T-helper 9 cell (primary cell): ENCODE measurements at places on chromosomes 1 and 21.

- no peak for DNase-seq
Observed at GRCh38 chr1:26531651-26532131, 2.1 kb downstream of the RPS6KA1 start.

DNA sequence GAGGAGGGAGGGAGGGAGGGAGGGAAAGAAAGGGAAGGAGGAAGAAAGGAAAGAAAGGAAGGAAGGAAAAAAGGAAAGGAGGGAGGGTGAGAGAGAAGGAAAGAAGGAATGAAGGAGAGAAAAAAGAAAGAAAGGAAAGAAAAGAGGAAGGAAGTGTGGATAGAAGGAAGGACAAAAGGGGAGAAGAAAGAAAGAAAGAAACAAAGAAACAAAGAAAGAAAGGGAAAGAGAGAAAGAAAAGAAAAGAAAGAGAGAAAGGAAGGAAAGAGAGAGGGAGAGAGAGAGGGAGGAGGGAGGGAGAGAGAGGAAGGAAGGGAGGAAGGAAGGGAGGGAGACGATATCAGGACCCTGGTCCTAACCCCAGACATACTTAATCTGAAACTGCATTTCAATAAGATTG lies 146.2 kb upstream of the ZC3H11B start:
- no peak for DNase-seq

- DNase-seq = no peak
Observed at GRCh38 chr1:18922319-18922726, 20.0 kb upstream of the ALDH4A1 start.

DNA sequence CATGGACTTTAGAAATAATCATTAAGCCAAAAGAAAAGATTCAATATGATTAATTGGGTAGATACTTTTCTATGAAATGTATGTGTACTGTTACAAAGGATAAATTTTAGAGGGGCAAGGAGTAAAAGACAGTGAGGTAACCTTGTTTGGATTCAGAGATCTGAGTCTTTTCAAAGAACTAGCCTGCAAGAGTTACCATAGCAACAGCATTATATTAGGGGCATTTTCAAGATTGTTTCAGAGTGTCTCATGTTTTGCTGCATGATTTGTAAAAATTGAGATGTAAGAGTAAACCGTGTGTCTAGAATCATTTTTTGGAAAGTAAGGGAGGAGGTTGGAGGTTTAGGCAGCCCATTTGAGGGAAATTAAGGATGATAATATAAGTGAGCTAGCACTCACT lies 70.6 kb upstream of the KIAA1614 start:
- DNase-seq = no peak

GRCh38 chr1:164704954-164705353 lies 146.0 kb downstream of the PBX1 start:
- DNase-seq = no peak

DNA sequence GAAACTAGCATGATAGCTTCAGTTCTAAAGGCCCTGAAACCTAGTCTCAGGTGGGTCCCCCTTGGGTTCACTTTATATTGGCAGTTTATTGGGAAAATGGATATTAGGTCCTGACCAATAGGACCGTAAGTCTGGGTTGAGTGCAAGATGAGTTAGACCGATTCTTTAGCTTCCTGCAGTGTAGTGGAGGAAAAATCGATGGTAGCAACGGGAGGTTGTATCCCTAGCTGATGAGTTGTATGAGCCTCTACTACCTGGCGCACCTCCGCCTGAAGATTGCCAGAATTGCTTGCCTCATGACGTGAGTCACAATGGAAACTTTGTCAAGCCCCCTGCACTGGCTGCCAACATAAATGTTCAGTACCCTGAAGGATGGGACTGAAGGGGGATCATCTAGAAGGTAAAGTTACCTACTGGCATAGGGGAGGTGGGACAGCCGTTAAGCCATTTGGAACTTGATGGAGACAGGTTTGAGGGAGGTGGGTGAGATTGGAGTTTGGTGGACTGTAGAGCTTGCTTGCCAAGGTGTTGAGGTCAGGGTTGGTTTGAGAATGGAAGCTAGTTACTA lies 3.9 kb downstream of the RCC1 start:
- DNase-seq = no peak

- DNase-seq = no peak
Observed at GRCh38 chr1:230487773-230488428, 61.8 kb upstream of the PGBD5 start.

- DNase-seq = no peak
Observed at GRCh38 chr1:241560849-241561187, 28.6 kb downstream of the KMO start.

- no peak for DNase-seq
Observed at GRCh38 chr1:155892796-155893195, 18.4 kb downstream of the RIT1 start.

- DNase-seq = peak; percentile 52
Observed at GRCh38 chr1:110746644-110747259, 72.0 kb upstream of the KCNA3 start.

DNA sequence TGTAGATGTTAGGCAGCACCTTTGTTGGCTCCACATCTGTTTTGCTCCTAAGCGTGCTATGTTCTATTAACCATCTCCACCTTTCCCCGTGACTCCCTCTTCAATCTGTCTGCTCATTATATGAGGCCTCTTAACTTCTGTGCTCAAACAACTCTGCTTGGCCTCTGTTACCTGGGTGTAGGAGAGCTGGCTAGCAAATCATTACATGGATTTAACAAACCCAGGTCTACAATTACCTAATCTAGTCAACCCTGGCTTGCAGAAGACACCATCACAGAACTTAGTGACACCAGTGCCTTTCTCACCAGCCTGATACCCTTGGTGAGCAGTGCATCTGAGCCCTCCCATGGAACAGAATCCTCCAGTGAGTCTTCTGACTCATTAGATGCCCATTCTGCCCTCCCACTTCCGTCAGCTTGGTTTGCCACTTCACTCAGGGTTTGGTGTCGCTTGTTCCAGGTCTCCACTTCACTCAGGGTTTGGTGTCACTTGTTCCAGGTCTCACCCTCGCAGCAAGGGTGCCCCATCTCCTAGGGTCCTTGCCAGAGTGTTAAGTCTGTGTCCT lies 92.0 kb upstream of the KIF26B start:
- DNase-seq = no peak

- DNase-seq = no peak
Observed at GRCh38 chr1:204188959-204189639, 7.2 kb downstream of the KISS1 start.

GRCh38 chr1:17890056-17890814 lies 135.1 kb downstream of the ACTL8 start:
- no peak for DNase-seq

- DNase-seq = no peak
Observed at GRCh38 chr1:233750139-233750538, 136.2 kb downstream of the KCNK1 start.

- no peak for DNase-seq
Observed at GRCh38 chr1:67368046-67368514, 60.4 kb downstream of the IL12RB2 start.

DNA sequence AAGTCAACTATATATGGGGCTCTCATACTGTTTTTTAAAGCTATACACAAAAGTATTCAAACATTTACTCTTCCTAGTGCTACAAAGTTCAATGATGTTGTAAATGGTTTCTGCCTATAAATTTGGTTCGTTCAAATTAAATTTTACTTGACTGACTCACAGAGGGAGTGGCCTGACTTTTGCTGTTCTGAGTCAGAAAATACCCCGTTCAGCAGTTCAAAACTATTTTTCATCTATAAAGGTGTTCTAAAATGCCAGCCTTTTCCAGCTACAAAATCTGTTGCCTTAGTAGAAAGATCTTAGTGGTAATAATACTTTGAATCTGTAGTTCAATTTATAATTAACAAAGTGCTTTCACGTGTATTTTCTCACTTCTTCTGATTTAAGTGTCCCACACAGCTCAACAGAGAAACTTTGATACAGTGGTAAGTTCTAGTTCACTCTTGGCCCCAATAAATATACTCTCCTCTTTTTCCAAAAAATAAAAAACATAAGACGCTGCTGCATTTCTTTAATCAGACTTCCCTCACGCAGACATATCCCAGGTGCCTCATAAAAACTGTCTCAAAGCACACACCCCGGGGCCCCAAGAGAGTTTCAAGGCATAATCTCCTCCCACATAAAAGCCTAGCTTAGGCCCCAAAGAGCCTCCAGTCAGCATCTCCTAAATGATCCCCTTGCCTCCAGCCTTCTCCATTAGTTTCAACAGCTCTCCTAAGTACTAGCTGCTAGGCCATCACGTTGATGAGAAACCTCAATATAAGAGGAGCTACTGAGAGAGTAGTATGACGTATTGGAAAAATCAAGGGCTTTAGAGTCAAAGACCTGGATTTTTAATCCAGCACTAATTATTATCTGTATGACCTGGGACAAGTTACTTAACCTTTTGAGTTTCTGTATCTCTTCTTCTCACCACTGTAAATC lies 3.2 kb downstream of the PTP4A2 start:
- DNase-seq = no peak

DNA sequence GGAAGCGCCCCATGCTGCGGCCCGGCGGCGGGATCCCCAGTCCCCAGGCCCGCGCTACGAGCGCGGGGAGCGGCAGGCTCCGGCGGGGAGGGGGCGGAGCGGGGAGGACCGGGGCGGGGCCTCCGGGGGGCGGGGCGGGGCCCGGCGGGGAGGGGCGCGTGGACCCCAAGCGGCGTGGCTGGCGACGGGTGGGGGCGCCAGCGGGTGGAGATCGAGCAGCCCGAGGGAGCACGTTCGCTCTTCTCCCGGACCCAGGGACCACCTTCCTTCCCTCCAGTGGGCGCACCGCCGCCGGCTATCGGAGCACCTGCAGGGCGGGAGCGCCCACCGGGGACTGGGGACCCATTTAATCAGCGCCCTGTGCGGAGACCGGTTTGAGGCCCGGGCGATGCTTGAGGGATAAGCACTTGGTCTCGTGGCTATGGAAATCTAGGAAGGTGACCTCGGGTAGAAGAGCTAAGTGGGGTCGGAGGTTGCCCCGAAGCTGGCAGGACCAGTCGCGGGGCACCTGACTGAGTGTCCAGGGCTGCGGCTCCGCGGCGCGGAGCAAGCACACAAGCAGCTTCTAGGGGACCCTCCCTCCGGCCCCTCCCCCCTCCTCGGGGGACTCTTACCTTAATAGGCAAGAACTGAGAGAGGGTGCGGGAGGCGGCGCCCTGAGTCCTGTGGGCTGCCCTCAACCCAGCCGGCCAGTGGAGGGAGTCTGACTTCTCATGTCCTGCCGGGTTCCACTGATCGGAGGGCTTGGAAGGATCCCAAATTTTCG lies at the start of gene TSPAN2:
TSS of gene TSPAN2 (minus strand) at position 84 of the 766 bp plus-strand sequence. CDS start at position 13, 71 bp downstream.
- DNase-seq = peak; percentile 65

GRCh38 chr1:35810096-35810881 lies 2.5 kb downstream of the AGO4 start:
- no peak for DNase-seq

DNA sequence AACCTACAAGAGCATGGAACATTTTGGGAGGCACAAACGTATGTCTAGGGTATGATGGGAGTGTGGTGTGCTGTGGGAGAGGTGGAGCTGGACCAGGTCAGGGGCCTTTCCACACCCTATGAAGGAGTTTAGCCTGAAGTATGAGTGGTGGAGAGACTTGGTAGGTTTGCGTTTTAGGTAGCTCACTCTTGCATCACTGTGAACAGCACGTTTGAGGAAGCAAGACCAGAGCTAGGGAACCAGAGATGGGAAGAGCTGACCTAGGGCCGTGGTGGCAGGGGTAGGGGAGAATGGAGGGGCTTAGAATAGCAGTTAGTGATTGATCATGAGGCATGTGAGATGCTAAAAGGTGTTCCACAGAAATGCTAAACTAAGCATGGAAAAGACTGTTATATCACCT lies 25.1 kb upstream of the ZFP69B start:
- DNase-seq = no peak

DNA sequence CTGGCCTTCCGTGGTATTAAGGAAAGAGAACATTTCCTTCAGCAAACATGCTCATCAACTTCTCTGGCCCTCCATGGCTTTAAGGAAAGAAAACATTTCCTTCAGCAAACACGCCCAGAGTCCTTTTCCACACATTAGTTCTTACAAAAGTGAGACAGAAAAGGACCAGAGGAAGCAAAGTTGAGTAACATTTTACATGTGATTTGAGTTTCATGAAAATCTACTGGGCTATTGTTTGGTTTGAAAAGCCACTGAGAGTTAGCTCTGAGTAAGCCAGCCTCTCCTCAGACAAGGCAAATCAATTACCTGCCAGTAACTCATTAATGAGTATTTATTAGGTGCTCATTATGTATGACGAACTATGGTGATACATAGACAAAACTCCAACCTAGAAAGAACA lies 78.0 kb downstream of the NID1 start:
- DNase-seq = no peak

GRCh38 chr1:41366455-41367287 lies 5.4 kb downstream of the FOXO6 start:
- DNase-seq = peak; percentile 38

DNA sequence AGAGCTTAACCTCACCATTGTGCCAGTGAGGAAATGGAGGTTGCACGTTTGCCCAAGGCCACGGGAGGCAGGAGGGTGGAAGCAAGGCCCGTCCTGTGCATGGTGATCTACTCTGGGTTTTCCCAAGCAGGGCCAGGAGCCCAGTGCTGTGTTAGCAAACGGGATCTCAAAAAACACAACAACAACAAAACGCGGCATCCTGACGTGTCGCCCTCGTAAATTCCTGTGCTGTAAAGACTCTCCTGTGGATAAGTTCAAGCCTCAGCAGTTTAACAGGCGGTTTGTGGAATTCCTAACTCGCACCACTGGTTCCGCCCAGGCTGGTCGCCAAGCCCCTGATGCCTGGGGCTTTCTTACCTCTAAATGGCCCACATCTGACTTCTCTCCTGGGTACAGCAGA lies 39.1 kb downstream of the TFF3 start:
- DNase-seq = no peak

- DNase-seq = no peak
Observed at GRCh38 chr1:247111700-247112478, 7.7 kb upstream of the ZNF669 start.

DNA sequence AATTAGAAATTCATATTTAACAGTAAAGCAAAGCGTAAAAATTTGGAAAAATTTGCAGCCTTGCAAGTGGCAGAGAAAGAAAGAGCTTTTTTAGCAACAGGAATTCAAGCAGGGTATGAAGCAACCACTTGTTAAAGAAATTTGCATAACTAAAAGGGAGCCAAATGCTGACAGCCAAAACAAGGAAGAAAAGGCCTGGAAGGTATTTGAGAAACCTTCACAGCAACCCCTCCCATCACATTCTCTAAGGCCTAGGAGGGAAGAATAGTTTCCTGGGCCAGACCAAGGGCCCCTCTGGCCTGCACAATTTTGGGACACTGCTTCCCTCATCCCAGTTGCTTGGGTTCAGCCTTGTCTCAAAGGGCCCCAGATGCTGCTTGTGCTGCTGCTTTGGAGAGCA lies 672.4 kb upstream of the TMPRSS15 start:
- DNase-seq = no peak

- no peak for DNase-seq
Observed at GRCh38 chr1:1394116-1394515, 5.0 kb downstream of the CCNL2 start.
